Sigmoid colon (tissue), 7 donors: ENCODE measurements at places on chromosomes 2 and 18. TPM values are rescaled to one million over a fixed set of nuclear protein-coding genes. Genes with fewer than 3 reads are reported as not detected.
A peak's percentile ranks its signal among the peaks of the same experiment; 100 is the strongest.

Gene CCDC74B
- total RNA-seq: 3.2 TPM

DNA sequence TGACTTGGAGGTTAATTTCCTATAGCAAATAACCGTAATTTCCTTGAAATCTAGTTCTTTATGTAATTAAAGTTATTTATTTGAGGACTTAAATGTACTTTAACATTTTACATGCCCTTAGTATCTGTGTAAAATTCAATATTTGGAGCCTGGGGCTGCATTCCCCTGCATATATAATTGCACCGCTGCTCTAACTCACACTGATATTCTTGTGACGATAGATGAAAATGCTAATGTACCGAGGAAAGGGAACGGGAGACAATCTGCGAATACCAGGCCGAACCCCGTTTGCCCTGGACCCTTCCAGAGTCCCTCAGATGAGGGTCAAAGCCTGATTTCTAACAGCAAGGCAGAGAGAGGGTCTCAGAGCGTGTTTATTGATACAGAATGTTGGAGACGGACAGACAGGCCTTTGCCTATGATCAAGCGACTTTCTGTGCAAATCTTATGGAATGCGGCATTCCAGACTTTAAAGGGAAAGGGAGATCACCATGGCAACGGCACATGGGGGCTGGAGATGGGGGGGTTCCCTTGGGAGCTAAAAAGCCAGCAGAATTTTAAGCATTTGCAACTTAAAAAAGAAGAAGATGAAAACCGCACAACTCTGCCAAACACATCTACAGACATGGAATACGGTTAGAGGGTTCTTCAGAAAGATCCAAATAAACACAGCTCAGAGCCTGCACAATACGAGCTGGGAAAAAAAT lies 57.6 kb upstream of the TWIST2 start:
- no peak overlapping the region for H3K27ac ChIP-seq
- no peaks in the 10 kb centered on the region for H3K27me3 ChIP-seq
- H3K4me3 ChIP-seq: no peak overlapping the region
- no peak for DNase-seq

- no peaks in the 10 kb centered on the region for H3K36me3 ChIP-seq
- no peaks in the 10 kb centered on the region for H3K27me3 ChIP-seq
- no peak overlapping the region for H3K4me3 ChIP-seq
- no peak overlapping the region for H3K27ac ChIP-seq
Observed at GRCh38 chr2:205352593-205352992, 329.7 kb upstream of the NRP2 start.

DNA sequence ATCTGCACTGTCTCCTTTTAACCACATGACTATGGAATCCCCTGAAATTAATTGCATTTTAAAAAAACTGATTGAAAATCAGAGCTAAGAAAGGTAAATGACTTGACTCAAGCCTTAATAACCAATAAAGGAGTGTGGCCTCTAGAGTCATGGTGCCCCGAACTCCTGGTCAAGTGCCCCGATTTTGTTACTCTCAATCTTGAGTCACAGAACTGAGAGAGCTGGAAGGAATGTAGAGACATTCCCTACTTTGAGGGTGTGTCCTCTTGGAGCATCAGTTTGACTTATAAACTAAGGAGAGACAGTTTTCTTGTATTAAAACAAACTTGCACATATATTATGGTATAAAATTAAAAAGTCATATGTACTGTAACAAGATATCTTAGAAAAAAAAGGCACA lies 2.4 kb downstream of the WDR43 start:
- H3K27me3 ChIP-seq: no peaks in the 10 kb centered on the region
- H3K36me3 ChIP-seq: no peaks in the 10 kb centered on the region
- no peak for DNase-seq
- peaks cover 27% of the 10 kb centered on the region for H3K4me1 ChIP-seq
- H3K4me3 ChIP-seq: no peak overlapping the region

- H3K27ac ChIP-seq: no peak overlapping the region
- H3K4me1 ChIP-seq: peaks cover 13% of the 10 kb centered on the region
- DNase-seq: peak; percentile 5
- H3K27me3 ChIP-seq: no peaks in the 10 kb centered on the region
- H3K36me3 ChIP-seq: peaks cover 34% of the 10 kb centered on the region
Observed at GRCh38 chr2:46951290-46952064, 35.9 kb upstream of the MCFD2 start.

Gene DCC
- 0.16 TPM for total RNA-seq

DNA sequence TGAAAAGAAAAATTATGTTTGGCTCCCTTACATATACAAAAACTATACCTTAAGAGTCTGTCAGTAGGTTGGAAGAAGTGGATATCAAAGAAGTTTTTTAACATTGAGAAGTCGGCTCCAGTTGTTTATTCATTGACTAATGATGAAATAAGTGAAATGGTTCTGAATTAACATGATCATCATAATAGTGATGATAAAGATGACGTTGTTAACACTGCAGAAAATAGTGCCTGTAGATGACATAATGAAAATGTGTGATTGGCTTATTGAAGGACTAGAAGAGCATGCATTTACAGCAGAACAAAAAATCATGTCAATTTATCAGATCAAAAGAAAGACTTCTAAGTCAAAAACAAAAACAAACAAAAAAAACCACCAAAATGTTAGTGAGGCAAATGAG lies 1125.4 kb upstream of the NXPH2 start:
- H3K27me3 ChIP-seq: no peaks in the 10 kb centered on the region
- DNase-seq: no peak
- H3K4me1 ChIP-seq: no peaks in the 10 kb centered on the region
- no peaks in the 10 kb centered on the region for H3K36me3 ChIP-seq

DNA sequence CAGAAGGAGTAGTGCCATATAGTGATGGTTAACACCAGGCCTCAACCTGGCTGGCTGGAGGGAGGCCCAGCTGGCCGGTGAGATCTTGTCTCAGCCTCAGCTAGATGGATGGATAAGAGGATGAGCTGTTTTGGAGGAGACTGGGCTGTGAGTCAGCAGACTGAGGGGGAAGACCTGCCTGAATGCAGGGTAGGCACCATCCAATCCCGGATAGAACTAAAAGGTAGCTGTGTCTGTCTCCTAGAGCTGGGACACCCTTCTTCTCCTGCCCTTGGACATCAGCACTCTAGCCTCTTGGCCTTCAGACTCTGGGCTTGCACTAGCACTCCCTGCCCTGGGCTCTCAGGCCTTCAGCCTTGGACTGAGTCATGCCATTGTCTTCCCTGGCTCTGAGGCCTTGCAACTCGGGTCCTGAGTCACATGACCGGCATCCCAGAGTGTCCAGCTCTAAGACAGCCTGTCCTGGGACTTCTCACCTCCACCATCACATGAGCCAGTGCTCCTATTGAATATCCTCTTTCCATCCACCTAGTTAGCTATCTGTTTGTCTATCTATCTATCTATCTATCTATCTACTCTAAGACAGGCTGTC lies 131.3 kb downstream of the TPO start:
- no peak overlapping the region for H3K27ac ChIP-seq
- no peaks in the 10 kb centered on the region for H3K27me3 ChIP-seq
- no peaks in the 10 kb centered on the region for H3K4me1 ChIP-seq

Gene AQP12B
- not detected for total RNA-seq

- H3K4me3 ChIP-seq: no peak overlapping the region
- no peaks in the 10 kb centered on the region for H3K27me3 ChIP-seq
- H3K27ac ChIP-seq: no peak overlapping the region
- DNase-seq: peak; percentile 78
Observed at GRCh38 chr2:38128653-38129052, 52.7 kb upstream of the CYP1B1 start.

Gene TRIB2
- total RNA-seq: 43.2 TPM

GRCh38 chr2:150156876-150157275 lies 330.6 kb downstream of the RND3 start:
- no peaks in the 10 kb centered on the region for H3K4me1 ChIP-seq
- no peak for DNase-seq
- H3K27me3 ChIP-seq: no peaks in the 10 kb centered on the region

GRCh38 chr2:56784046-56784445 lies 600.3 kb downstream of the CCDC85A start:
- no peak overlapping the region for H3K4me3 ChIP-seq
- no peak overlapping the region for H3K27ac ChIP-seq

DNA sequence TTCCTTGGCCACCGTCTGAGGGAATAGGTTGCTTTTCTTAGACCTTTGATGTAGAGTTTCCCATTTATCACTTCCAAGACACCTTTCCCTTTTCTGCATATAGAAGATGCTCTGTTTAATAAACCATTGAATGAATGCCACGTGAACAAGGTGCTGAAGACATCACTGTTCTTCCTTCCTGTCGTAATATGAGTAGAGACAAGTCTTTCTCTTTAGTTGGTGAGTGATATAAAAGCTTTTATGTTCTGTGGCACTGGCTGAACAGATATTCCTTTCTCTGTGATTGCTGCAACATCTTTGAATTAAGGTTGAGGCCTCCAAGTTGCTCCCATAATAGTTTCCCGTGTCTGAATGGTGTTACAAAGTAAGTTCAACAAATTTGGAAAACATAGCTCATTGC lies 38.7 kb downstream of the TTC39C start:
- no peak overlapping the region for H3K4me3 ChIP-seq
- peak overlapping the region; percentile 17 for H3K27ac ChIP-seq
- H3K27me3 ChIP-seq: no peaks in the 10 kb centered on the region
- no peaks in the 10 kb centered on the region for H3K36me3 ChIP-seq
- DNase-seq: no peak

DNA sequence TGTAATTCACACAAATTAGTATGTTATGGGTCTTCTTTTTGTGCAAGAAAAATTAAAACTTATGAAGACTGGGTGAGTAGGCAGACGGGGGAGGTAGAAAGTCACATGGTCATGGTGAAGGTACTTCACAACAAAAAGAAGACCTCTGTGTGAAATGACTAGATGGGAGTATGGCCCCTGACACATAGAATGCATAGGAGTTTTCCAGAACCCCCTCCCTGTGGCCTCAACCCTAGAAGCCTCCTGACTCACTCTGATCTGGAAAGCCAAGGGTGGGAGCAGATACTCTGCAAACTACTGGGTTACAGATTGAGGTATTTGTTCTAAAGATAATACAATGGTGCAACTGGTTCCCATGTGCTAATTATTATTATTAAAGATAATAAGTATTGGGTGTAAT lies 23.2 kb downstream of the SATB2 start:
- no peaks in the 10 kb centered on the region for H3K36me3 ChIP-seq
- no peak overlapping the region for H3K4me3 ChIP-seq
- H3K27me3 ChIP-seq: no peaks in the 10 kb centered on the region
- no peak for DNase-seq

DNA sequence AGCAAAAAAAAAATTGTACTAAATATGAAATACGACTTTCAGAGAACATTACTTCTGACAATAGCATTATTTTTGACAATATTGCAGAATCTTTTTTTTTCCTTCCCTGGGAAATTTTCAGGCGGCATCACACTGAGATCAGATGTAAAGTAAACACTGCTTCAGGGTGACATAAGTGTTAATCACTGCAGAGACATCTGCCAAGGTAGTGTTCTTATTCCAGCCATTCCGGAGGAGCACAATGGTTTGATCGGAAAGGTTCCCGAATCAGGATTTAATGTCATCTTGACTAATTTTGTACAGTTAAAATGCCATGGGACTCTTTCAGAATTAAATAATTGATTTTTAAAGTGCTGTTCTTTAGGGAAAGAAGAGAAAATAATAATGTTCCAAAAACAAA lies 56.7 kb upstream of the ZNF236 start:
- H3K27ac ChIP-seq: no peak overlapping the region
- no peaks in the 10 kb centered on the region for H3K36me3 ChIP-seq
- H3K4me1 ChIP-seq: no peaks in the 10 kb centered on the region
- no peaks in the 10 kb centered on the region for H3K27me3 ChIP-seq
- H3K4me3 ChIP-seq: no peak overlapping the region

DNA sequence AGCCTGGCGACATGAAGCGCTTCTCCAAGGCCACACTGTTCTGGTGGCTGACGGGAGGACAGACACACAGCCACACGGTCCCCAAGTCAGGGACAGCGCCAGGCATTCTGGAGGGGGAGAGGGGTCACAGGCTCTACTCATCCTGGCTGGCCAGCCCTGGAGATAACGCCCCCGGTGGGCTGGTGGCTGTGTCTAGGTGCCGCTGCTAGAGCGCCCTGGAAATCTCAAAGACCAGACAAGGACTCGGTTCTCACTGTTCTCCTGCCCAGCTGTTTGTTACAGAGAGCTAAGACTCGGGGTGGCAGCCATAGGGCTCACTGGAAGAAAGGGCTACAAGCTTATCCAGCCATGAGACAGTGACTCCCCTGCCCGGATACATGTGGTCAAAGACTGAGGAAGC lies 72.0 kb downstream of the KCNF1 start:
- DNase-seq: no peak
- H3K4me3 ChIP-seq: no peak overlapping the region
- no peaks in the 10 kb centered on the region for H3K4me1 ChIP-seq
- no peak overlapping the region for H3K27ac ChIP-seq
- H3K27me3 ChIP-seq: no peaks in the 10 kb centered on the region

GRCh38 chr2:85974390-85974789 lies 85.6 kb upstream of the ST3GAL5 start:
- no peak overlapping the region for H3K27ac ChIP-seq
- H3K4me3 ChIP-seq: no peak overlapping the region
- no peaks in the 10 kb centered on the region for H3K36me3 ChIP-seq

- H3K4me3 ChIP-seq: no peak overlapping the region
- no peaks in the 10 kb centered on the region for H3K4me1 ChIP-seq
- H3K36me3 ChIP-seq: no peaks in the 10 kb centered on the region
- no peak overlapping the region for H3K27ac ChIP-seq
- no peak for DNase-seq
Observed at GRCh38 chr2:68730828-68731227, 3.8 kb upstream of the ARHGAP25 start.

Gene MREG
- 1.1 TPM for total RNA-seq
